ENCODE measurements at places on chromosomes 16 and 17. TPM values are rescaled to one million over a fixed set of nuclear protein-coding genes. Genes with fewer than 3 reads are reported as not detected.

SP2 gene
- total RNA-seq = 5.7 TPM

KRTAP17-1 gene
- not detected for total RNA-seq

KCNAB3 gene
- 2.9 TPM for total RNA-seq

FOXN1 gene
- total RNA-seq = not detected

DRC3 gene
- total RNA-seq = 1.6 TPM
